ENCODE measurements at places on chromosomes 5 and 9.

DNA sequence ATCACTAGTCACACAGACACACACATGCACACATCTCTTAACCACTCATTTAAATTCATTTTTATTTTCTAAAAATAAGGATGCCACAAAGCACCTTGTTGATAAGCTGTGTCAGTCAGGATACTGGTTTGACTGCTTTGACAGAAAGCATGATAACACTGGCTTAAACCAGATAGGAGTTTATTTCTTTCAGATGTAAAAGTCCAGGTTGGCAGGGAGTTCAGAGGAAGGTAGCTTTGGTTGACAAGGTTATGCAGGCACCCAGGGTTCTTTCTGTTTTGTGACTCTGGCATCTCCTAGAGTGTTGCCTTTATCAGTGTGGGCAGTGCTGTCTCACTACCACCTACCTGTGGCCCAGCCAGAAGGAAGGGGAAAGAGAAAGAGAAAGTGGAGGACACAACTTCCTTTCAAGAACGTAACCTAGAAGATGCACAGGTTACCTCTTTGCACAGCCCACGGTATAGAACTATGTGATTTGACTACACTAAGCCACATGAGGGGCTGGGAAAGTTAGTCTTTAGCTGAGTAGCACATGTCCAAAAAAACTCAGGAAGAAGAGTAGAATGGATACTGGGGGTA, 334.7 kb downstream of the OSTF1 start:
- no peak for DNase-seq

DNA sequence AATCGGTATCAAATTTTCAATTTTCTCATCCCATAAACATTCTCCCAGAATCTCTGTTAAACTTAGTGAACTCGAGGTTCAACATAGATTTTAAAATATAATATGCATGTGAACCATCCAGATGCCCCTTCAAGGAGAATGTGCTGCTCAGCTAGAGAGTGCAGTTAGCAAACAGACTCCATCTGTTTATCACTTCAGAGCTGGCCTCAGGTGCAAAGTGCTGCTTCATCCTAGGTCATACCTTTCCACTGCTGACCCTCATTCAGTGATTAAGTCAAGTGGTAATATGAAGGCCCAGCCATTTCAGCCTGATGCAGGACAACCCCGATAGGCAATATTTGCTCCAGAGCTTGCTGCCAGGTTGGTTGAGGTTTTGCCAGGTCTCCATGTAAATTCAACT, 339.0 kb upstream of the POU5F2 start:
- no peak for DNase-seq

- no peak for DNase-seq
Measured at GRCh38 chr5:171369898-171370297, 17.8 kb upstream of the NPM1 start.

GRCh38 chr5:171743436-171744076, 42.1 kb upstream of the SMIM23 start:
- DNase-seq: no peak

- DNase-seq: no peak
Measured at GRCh38 chr5:6682239-6682638, 31.0 kb upstream of the TENT4A start.

DNA sequence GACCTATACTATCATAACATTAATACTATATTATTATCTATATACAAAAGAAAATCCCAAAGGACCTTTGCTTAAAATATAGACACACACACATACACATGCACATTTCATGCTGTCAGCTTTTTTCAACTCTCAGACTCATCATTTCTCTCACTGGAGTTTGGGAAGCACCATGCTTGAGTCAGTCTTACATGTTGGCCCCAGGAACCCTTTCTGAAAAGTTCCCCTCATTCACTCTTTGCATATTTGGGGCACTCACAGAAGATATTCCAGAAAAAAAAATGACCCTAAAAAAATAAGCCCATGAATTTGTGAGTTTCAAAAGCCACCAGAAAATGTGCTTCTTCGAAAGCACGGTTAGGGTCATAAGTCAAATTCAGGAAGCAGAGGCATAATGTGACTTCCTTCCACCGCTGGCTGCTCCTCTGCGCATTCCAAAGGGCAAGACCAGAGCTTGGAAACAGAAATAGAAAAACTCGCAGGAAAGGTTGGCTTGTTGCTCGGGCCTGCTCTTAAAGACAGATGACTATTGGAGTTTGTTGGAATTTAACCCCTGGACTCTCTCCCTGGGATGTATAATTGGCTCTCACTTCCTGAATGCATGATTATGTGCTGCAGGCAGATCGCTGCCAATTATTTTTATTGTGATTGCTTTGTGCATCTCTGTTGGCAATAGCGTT, 129.7 kb upstream of the IQGAP2 start:
- no peak for DNase-seq

- no peak for DNase-seq
Measured at GRCh38 chr5:101045689-101046088, 142.6 kb upstream of the ST8SIA4 start.

DNA sequence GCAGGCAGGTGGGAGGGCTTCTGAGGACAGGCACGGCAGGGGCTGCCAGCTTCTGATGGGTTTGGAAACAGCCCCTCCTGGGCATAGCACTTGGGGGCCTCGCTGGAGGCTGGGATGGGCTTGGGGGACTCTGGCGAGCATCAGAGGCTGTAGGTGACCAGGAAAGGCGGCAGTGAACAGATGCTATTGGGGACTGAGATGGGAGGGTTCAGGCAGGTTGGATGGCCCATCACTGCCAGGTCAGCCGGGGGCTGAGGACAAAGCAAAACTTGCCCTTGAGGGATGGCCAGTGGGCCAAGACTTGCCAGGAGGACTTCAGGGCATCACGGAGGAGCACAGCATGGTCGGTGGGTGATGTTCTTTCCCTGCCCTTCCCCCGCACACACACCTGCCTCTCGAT, 6.7 kb downstream of the AIF1L start:
- DNase-seq: no peak

GRCh38 chr9:135757356-135757755, 55.4 kb downstream of the KCNT1 start:
- no peak for DNase-seq

DNA sequence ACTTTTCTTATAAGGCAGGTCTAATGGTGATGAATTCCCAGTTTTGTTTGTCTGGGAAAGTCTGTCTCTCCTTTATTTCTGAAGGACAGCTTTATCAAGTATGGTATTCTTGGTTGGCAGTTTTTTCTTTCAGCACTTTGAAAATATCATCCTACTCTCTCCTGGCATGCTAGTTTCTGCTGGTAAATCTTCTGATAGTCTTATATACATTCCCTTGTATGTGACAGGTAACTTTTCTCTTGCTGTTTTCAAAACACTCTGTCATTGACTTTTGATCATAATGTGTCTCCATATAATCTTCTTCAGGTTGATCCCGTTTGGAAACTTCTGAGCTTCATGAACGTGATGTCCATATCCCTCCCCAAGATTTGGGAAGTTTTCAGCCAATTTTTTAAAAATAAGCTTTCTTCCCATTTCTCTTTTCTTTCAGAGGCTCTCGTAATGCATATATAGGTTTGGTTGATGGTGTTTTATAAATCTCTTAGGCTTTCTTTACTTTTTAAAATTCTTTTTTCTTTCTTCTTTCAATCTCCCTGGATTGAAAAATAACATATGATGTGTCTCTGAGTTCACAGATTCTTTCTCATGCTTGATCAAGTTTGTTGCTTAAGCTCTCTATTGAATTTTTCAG, 22.5 kb upstream of the GRAMD2B start:
- DNase-seq: no peak

DNA sequence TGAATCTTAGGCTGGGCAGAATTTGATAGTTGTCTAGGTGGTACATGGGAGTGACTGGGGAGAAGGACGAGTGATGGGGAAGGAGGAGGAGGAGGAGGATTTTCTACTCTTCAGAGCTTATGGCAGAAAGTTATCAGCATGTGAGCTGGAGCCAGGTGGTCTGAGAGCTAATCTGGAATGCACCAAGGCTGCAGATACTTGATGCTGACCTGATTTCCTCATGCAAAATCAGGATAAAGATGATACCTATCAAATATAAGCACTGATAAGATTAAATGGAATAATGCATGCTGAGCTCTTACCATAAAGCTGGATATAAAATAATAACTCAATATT, 250.4 kb downstream of the SEMA5A start:
- no peak for DNase-seq

DNA sequence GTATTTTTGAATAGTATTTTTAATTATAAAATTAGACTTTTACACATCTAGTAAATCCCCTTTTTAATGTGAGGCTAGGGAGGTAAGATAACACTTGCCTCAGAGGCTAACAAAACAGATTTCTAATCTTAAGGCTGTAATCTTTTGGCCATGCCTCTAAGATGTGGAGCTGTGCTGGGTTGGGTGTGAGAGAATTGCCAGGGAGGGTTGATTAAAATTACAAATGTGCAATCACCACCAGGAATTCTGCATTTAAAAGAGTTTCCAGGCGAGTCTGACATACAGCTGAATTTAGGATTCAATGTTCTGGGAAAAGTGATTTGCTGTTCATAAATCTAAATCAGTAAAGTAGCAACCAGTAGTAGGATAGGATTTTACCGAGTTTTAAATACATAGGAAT, 73.3 kb downstream of the NUDT12 start:
- no peak for DNase-seq

DNA sequence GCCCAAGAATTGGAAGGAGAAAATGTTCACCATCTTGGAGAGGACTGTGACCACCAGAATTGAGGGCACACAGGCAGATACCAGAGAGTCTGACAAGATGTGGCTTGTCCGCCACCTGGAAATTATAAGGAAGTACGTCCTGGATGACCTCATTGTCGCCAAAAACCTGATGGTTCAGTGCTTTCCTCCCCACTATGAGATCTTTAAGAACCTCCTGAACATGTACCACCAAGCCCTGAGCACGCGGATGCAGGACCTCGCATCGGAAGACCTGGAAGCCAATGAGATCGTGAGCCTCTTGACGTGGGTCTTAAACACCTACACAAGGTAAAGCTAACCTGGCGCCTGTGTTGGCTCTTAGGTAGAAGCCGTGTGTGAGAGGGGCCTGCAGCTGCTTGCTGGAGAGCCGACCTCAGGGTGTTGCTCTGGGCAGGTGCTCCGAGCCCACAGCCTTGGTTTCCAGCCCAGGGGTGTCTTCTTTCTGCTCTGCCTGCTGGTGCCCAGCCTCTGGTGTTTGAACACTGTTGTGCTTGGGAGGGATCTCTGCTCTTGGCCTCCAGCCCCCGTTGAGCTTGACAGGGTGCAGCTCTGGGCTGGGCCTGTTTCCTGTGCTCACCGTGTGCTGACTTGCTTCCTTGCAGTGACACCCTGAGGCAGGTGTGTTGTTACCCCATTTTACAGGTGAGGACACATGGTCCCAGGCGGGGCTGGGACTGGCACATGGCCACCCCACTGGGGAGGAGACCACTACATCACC, 10.9 kb downstream of the EXOC3 start:
- DNase-seq: no peak

DNA sequence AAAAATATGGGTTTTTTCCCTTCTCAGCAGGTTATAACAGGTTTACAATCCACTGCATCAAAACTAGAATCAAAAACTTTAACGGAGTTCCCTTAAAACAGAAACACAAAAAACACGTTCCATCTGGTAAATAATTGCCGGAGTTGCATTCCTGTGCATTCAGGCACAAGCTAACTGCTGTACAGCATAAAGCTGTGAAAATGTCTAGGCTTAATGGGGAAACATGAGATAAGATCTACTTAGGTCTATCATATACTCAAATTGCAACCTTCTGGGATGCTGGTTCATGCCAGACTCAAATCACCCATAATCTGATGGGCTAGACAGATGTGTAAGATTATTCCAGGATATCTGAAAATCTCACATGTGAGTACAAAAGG, 265.3 kb downstream of the DOCK8 start:
- no peak for DNase-seq

DNA sequence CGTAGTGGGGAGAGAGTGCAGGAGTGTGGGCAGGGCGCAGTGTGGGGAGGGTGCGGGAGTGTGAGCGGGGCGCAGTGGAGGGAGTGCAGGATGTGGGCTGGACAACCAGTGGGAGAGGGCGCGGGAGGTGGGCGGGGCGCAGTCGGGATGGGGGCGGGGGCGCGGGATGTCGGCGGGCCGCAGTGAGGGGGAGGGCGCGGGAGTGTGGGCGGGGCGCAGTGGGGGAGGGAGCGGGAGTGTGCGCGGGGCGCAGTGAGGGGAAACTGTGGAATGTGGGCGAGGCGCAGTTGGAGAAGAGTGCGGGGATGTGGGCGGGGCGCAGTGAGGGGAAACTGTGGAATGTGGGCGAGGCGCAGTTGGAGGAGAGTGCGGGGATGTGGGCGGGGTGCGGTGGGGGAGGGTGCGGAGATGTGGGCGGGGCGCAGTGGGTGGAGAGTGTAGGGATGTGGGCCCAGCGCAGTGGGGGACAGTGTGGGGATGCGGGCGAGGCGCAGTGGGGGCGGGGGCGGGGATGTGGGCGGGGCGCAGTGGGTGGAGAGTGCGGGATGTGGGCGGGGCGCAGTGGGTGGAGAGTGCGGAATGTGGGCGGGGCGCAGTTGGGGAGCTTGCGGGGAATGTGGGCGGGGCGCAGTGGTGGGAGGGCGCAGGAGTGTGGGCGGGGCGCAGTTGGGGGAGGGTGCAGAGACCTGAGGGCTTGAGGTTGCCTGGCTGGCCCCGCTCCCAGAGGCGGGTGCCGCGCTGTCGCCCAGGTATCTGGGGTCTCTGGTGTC, at the start of gene NXNL2:
TSS of gene NXNL2 (plus strand) at position 723 of the 770 bp plus-strand sequence. CDS start 257 bp downstream, outside the sequence.
- DNase-seq: peak; percentile 21

DNA sequence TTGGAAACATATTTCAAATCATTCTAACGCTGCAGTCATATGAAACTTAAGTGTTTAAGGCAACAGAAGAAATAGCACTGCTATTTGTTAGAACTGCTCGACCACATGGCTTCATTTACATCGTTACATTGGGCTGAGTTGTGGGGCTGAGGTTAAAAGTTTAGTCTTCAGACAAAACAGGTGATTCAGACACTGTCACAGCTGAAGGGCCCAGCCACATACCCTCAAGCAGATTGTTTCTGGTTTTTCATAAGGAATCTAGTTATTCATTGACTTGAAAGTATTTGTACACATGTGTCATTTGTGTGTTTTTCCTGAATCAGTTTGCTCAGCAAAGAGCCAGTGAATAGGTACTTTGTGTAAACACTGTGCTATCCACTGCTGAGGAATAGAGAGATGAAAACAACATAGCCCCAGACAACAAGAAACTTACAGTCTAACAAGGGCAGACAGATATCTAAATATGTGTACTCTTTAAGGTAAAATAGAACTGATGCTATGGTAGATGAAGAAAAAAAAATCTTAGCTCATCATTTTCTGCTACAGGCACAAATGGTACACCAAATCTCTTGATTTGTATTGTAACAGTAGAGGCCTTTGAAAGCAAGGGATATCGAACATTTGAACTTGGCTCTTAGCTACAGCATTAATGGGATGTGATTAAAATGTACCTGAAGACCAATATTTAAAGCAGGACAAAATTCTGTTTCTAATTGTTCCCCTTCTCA, 357.6 kb upstream of the RPS23 start:
- DNase-seq: no peak

Measured in stimulated activated CD8-positive, alpha-beta memory T cell treated with anti-CD3 and anti-CD28 coated beads, Interleukin-4, amount 100 ng/mL, for 1 hour (primary cell).